NCI-H1092 treated with DMSO at 0.1 percent for 48 hours (cell line): ENCODE measurements at places on chromosomes 16 and 17.

GRCh38 chr16:82264756-82265155 lies 94.7 kb upstream of the MPHOSPH6 start:
- DNase-seq = no peak

DNA sequence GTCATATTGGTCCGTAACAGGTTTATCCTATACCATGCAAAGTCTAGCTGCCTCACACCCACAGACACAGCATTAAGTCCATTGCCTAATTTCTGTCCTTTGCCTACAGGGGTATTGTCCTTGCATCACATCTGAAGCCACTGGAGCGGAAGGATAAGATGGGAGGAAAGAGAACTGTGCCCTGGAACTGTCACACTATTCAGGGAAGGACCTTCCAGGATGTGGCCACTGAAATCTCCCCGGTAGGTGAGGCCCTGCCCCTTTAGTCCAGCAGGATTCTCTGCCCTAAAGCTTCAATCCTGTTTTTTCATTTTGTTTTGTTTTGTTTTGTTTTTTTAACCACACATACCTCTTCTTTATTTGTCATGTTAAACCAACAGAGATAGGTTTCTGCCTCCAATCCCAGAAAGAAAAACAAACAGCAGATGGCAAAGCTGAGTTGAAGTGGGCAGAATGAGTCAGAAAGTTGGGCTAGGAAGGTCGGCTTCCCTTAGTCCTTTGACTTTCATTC lies 2.2 kb upstream of the EFTUD2 start:
- DNase-seq = no peak

DNA sequence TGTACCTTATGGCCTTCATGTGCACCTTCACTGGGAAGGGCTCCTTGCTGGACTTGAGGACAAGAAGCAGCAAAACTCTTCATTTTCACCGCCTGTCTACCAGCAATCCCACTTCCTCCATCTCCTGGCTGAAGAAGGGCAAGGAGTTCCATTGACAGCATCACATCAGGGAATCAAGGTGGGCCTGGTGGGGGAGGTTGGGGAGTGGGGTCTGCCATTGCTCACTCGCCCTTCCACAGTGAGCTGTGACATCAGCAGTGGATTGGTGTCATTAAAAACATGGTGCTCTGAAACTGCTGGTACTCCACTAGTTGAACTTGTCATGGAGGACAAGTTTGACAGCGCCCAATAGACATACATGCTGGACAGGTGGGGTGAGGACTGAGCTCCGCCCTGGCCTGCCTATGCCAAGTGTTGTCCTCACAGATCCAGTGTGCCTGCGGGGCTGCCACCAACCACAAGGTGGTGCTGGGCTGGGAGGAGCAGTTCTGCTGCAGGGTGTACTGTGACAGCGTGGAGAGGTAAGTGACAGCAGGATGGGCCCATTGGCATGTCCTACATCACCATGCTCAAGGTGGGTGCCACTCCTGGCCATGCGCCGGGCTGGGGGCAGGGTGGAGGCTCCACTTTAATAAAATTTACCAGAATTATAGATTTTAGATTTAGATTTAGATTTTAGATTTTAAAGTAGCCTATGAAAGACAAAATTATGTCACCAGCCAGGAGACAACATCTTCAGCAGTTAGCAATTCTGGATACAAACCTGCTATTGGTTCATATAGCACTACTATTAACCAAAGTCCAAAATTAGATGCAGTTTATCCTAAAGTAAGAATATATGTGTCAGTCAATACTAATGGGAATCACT lies 1729.1 kb downstream of the TP53TG3F start:
- DNase-seq = no peak

- no peak for DNase-seq
Measured at GRCh38 chr16:77165006-77165405, 26.0 kb upstream of the MON1B start.

DNA sequence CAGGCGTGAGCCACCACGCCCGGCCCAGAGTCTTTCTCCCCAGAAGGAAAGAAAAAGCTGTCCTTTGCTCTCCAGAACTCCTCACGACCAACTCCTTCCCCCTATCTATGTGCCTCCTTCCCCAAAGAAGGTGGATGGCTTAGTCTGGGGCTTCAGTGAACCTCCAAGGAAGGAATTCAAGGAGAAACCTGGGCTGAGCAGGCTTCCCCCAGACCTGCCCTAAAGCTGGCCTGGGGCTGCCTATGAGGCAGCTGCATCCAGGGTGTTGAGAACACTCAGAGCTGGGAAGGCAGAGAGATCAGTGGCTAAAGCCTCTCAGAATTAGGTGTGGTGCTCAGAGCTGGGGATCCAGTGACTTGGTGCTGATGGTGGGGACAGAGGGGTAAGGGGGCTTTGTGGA lies 3.8 kb downstream of the ACSF2 start:
- no peak for DNase-seq
